ENCODE measurements at places on chromosomes 11 and 22.

DNA sequence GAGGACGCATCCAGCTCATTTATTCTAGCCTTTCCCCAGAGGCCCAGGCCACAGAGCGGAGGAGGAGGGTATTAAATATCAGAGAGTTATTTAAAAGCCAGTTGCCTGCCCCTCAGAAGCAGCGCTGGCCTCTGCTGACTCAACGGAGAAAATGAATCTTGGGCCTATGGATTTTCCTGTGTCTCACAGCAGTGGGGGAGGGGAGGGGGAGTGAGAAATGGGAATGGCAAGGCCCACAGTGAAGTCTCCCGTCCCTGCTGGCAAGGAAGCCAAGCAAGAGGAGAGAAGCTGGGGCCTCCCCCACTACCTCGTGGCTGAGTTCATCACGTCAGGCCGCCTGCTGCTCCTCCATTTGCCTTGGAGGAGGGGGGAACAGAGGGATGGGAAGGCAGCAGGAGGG, 4.5 kb upstream of the TPBGL start:
- H3K36me3 ChIP-seq = no peaks in the 10 kb centered on the region
- no peak overlapping the region for H3K27ac ChIP-seq
- no peak for DNase-seq
- H3K4me3 ChIP-seq = no peak overlapping the region

GRCh38 chr22:49662681-49663080, 165.0 kb downstream of the BRD1 start:
- peak overlapping the region; percentile 69 for H3K27ac ChIP-seq
- peaks cover 4% of the 10 kb centered on the region for H3K27me3 ChIP-seq
- no peak for DNase-seq
- H3K36me3 ChIP-seq = no peaks in the 10 kb centered on the region

GRCh38 chr11:2220173-2220771, 48.7 kb upstream of the TH start:
- H3K4me1 ChIP-seq = no peaks in the 10 kb centered on the region
- H3K4me3 ChIP-seq = no peak overlapping the region
- no peak overlapping the region for H3K27ac ChIP-seq

DNA sequence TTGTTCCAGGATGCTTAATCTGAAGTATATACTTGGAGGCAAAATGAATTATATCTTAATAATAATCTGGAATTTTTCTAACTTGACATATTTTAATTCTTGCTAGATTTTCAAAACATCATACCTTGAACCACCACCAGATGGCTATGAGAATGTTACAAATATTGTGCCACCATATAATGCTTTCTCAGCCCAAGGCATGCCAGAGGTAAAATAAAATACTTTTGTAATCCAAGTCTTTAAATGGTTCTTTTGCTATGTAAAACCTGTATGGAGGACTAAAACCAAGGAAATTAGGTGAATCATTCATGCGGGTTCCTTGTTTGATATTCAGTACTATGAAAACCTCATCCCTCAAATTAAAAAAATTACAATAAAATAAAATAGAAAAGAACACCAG, 14.4 kb downstream of the NAALAD2 start:
- H3K4me3 ChIP-seq = no peak overlapping the region
- H3K27me3 ChIP-seq = peaks cover 15% of the 10 kb centered on the region
- no peak overlapping the region for H3K27ac ChIP-seq
- no peaks in the 10 kb centered on the region for H3K36me3 ChIP-seq
- DNase-seq = no peak
- H3K4me1 ChIP-seq = no peaks in the 10 kb centered on the region

DNA sequence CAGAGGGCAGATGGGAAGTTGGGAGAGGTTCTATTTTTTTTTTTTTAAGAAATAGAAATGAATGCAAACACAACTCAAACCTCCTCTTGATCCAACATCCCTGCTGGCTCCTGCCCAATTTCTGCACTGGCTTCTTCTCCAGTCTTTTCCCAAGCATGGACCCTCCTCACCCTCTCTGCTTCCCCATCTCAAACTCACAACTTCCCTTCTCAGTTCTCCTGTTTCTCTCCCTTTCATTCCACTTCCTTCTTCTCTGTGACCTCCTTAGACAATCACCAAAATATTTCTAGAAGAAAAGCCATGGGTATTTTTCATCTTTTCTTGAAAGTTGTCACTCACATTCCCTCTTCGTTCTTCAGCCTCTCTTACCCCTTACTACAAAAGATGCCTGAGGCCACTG, 85.2 kb upstream of the VPREB1 start:
- H3K27ac ChIP-seq = peak overlapping the region; percentile 80
- no peaks in the 10 kb centered on the region for H3K27me3 ChIP-seq
- peaks cover 60% of the 10 kb centered on the region for H3K4me1 ChIP-seq
- DNase-seq = no peak
- no peak overlapping the region for H3K4me3 ChIP-seq
- H3K36me3 ChIP-seq = no peaks in the 10 kb centered on the region

GRCh38 chr11:19810852-19811251, 98.2 kb downstream of the NAV2 start:
- peaks cover 7% of the 10 kb centered on the region for H3K27me3 ChIP-seq
- no peak for DNase-seq
- no peak overlapping the region for H3K4me3 ChIP-seq
- no peaks in the 10 kb centered on the region for H3K4me1 ChIP-seq

DNA sequence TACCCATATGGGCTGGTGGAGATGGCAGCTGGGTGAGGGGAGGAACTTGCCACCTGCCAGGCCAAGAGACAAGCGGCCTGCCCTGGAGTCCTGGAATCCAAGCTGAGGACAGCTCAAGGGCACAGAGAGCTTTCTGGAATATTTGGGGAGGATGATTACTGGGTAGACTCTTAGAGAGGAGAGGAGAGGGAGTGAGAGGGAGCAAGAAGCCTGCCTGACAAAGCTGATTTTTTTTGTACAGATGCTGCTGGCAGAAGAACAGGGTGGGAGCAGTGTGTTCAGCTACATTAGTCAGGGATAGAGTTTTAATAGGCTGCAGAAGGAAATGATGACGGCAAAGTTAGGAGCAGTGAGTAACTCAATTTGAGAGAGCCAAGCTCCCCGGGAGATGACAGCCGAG, 299.3 kb downstream of the NXPE2 start:
- H3K4me1 ChIP-seq = no peaks in the 10 kb centered on the region
- H3K36me3 ChIP-seq = no peaks in the 10 kb centered on the region

- H3K27ac ChIP-seq = no peak overlapping the region
- H3K4me1 ChIP-seq = peaks cover 6% of the 10 kb centered on the region
Observed at GRCh38 chr22:19819911-19820879, 34.5 kb downstream of the GNB1L start.

DNA sequence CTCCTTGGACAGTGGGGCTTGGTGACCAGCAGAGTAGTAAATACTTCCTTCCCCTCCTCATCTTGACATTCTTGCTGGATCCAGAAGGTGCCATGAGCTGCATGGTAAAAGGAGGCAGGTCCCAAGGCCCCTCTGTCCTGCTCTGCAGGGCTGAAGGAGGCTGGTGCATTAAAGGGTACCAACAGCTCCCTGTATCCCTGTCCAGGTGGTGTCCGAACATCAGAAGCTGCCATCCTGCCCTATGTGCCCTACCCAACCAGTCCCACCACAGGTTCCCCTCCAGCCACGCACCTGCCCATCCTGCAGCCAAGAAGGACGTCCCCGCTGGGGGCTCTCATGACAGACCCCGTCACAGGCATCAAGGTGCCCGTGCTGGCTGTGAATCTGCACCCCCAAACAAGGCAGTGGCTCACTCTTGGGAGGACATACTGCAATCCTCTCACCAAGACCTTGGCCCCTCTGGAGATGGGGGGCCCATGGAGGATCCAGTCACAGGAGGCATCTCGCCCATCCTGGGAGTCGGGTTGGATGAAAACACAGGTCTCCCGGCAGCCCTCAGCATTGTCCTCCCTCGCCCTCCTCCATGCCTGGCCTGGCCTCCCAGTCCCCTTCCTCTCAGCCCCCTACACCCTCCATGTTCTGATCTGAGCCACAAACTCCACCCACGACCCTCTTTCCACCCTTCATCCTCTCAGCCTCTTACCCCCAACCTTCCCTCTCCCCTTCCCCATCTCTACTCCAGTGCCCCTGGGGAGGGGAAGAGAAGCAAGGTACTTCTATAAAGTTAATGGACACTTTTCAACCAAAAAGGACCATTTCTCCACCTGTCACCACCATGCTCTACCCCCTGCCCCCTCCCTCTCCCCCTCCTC, 55.1 kb downstream of the BTG4 start:
- DNase-seq = no peak
- H3K27ac ChIP-seq = no peak overlapping the region
- no peaks in the 10 kb centered on the region for H3K36me3 ChIP-seq
- H3K4me1 ChIP-seq = no peaks in the 10 kb centered on the region
- no peak overlapping the region for H3K4me3 ChIP-seq
- peaks cover 79% of the 10 kb centered on the region for H3K27me3 ChIP-seq

GRCh38 chr11:102111787-102112508, 1.7 kb downstream of the YAP1 start:
- H3K4me1 ChIP-seq = peaks cover 4% of the 10 kb centered on the region
- no peaks in the 10 kb centered on the region for H3K36me3 ChIP-seq
- no peak for DNase-seq
- peaks cover 66% of the 10 kb centered on the region for H3K27me3 ChIP-seq

DNA sequence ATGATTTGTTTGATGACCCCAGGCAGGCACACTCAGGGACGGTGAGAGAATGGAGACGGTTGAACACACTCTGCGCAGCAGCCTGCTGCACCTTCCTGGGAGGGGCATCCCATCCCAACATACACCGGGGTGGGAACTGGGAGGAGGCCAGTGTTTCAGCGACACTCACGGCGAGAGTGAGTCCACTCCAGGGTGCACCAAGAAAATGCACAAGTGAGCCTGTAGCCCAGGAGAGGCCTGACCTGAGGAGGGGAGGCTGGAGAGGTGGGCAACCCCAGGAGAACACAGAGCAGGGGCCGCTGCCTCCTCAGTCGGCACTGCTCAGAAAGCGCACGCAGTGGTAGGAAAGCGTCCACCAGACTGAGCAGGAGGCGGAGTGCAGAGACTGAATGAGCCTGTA, 54.5 kb downstream of the IGF2 start:
- H3K36me3 ChIP-seq = no peaks in the 10 kb centered on the region
- H3K27me3 ChIP-seq = peaks cover 47% of the 10 kb centered on the region
- H3K4me3 ChIP-seq = no peak overlapping the region
- no peak for DNase-seq
- H3K4me1 ChIP-seq = no peaks in the 10 kb centered on the region
- H3K27ac ChIP-seq = no peak overlapping the region

DNA sequence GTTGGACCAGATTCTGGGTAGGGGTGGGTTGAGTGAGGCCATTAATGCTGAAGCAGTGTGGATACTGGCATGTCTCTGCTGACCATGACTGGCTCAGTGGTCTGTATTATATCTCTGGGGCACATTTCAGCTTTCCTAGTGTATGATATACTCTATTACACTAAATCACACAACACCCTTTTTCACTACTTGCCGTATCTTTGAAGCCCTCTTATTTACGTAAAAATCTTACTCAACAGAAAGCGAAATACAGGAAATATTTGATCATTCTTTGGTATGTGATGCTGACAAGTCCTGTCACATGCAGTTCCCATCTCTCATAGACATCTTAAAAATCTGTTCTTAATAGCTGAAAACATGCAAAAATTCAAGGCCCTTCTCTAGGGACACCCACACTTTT, 40.3 kb downstream of the OR5B17 start:
- DNase-seq = no peak
- no peak overlapping the region for H3K4me3 ChIP-seq
- H3K36me3 ChIP-seq = no peaks in the 10 kb centered on the region
- no peaks in the 10 kb centered on the region for H3K4me1 ChIP-seq

GRCh38 chr22:34960005-34960404, 106.0 kb upstream of the ISX start:
- H3K4me3 ChIP-seq = no peak overlapping the region
- H3K36me3 ChIP-seq = no peaks in the 10 kb centered on the region
- no peak overlapping the region for H3K27ac ChIP-seq
- no peaks in the 10 kb centered on the region for H3K4me1 ChIP-seq
- peaks cover 5% of the 10 kb centered on the region for H3K27me3 ChIP-seq

GRCh38 chr11:97786961-97787360, 1233.8 kb upstream of the CNTN5 start:
- no peak overlapping the region for H3K27ac ChIP-seq
- H3K4me1 ChIP-seq = no peaks in the 10 kb centered on the region
- no peak for DNase-seq
- H3K4me3 ChIP-seq = no peak overlapping the region
- no peaks in the 10 kb centered on the region for H3K27me3 ChIP-seq
- peaks cover 10% of the 10 kb centered on the region for H3K36me3 ChIP-seq

DNA sequence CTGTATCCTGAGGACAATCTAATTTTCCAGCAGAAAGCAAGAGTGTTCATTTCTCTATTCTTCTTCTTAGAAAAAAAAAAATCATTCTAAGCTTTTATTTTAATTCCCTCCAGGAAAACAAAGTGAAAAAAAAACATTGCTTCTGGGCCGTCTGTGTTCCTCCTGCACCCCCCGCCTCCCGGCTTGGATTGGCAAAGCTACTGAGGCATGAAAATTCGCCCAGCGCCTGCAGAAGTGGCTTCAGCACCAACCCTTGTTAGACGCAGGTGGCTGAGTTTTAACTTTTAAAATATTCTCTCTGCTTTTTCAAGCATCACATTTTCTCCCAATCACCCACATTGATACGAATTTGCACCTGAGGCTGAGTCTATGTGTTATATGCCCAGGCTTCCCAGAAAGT, 401.6 kb downstream of the BRD1 start:
- peaks cover 8% of the 10 kb centered on the region for H3K27me3 ChIP-seq
- H3K27ac ChIP-seq = no peak overlapping the region
- peaks cover 4% of the 10 kb centered on the region for H3K4me1 ChIP-seq
- H3K36me3 ChIP-seq = no peaks in the 10 kb centered on the region

GRCh38 chr11:95659088-95659487, 130.5 kb downstream of the FAM76B start:
- no peaks in the 10 kb centered on the region for H3K36me3 ChIP-seq
- peaks cover 6% of the 10 kb centered on the region for H3K4me1 ChIP-seq
- no peak for DNase-seq
- H3K27me3 ChIP-seq = no peaks in the 10 kb centered on the region
- no peak overlapping the region for H3K27ac ChIP-seq

DNA sequence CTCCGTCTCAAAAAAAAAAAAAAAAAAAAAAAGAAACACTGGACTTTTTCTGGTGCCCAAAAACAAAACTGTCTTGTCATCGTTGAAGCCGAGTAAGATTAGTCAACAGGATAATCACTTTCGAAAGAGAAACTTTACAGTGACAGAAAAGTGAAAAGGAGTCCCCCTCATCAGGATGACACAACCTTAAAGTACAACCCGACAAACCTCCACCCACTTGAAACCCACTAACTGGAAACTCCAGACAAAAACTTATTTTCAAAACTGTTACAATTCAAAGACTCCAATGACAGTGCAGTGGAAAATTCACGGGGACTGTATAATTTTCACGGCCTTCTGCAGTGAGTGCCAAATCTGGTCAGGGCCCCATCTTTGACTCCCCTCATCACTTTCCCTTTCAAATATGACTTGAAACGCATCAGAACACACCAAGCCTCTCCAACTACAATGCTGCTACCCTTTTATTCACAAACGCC, 1.3 kb downstream of the DENND5A start:
- peak; percentile 57 for DNase-seq
- peaks cover 44% of the 10 kb centered on the region for H3K4me1 ChIP-seq
- no peaks in the 10 kb centered on the region for H3K36me3 ChIP-seq
- peak overlapping the region; percentile 96 for H3K4me3 ChIP-seq
- peak overlapping the region; percentile 98 for H3K27ac ChIP-seq
- no peaks in the 10 kb centered on the region for H3K27me3 ChIP-seq

- H3K27me3 ChIP-seq = no peaks in the 10 kb centered on the region
- H3K27ac ChIP-seq = no peak overlapping the region
- peaks cover 37% of the 10 kb centered on the region for H3K4me1 ChIP-seq
- no peak for DNase-seq
- H3K4me3 ChIP-seq = no peak overlapping the region
Observed at GRCh38 chr22:48071828-48072227, 1309.4 kb downstream of the TBC1D22A start.
